ENCODE measurements at places on chromosomes 4 and X.

DNA sequence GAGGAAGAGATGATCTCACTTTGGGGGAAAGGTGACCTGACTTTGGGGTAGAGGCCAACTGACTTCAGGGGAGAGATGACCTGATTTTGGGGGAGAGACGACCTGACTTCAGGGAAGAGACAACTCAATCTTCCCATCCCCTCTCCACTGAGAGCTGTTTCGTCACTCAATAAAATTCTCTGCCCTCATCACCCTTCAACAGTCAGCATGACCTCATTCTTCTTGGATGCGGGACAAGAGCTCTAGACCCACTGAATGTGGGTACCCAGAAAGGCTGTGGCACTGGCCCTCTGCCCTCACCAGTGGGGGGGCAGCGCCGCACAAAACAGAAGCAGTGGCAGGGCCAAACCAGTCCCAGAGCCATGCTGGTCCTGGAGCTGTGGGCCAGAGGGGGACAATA is 34.6 kb downstream of the ATXN3L start:
- DNase-seq = no peak

DNA sequence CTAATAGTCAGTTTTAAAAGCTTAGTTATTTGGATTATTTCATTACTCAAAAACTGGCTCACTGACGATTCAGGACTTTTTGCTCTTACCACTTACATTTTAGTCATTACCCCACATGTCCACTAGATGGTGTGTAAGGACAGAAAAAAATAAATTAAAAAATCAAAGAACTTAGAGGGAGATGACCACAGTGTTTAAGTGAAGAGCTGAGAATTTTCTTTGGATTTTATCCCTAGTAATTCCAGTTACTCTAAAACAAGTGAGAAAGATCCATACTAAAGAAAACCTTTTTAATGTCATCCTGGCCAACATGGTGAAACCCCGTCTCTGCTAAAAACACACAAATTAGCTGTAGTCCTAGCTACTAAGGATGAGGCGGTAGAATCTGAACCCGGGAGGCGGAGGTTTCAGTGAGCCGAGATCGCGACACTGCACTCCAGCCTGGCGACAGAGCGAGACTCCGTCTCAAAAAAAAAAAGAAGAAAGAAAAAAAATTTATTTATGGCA is 26.4 kb upstream of the TMPRSS11B start:
- peak; percentile 30 for DNase-seq

DNA sequence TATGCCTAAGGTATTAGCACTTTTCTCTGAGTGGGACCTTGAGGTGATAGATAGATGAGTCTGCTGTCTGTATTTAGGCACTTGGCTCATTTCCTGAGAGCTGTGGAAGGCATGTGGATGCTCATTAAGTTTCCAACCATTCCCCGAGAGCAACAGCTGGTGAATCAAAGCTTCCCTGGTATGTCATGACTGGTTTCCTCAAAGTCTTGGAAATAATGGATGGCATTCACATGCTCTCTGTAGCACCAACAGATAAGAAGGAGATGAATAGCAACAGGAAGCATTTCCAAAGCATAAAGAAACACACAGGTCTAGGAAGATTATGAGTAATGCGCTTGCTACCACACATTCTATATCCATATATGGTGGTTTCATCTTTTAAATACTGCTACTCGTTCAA is 118.3 kb upstream of the ETNPPL start:
- DNase-seq = peak; percentile 59

GRCh38 chr4:112855058-112855457 is 194.4 kb upstream of the ANK2 start:
- DNase-seq = no peak

DNA sequence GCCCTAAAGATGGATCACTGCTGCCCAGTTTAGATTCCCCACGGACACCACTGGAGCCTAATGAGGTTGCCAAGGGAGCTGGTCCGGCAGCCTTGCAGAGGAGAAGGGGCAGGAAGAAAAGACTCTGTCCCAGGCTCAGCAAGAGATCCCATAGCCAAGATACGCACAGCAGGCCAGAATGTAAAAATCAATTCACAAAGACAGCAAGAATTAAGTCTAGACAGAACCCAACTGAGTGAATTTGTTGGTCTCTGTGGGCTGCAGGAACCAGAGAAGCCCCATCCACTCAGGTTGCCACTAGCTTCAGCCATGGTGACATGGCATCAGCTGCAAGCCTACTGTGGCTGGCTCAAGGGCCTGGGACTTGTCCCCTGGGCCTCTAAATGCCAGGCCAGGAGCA is 22.9 kb downstream of the TSC22D3 start:
- DNase-seq = no peak

GRCh38 chrX:117969328-117969727 is 147.3 kb downstream of the KLHL13 start:
- no peak for DNase-seq

DNA sequence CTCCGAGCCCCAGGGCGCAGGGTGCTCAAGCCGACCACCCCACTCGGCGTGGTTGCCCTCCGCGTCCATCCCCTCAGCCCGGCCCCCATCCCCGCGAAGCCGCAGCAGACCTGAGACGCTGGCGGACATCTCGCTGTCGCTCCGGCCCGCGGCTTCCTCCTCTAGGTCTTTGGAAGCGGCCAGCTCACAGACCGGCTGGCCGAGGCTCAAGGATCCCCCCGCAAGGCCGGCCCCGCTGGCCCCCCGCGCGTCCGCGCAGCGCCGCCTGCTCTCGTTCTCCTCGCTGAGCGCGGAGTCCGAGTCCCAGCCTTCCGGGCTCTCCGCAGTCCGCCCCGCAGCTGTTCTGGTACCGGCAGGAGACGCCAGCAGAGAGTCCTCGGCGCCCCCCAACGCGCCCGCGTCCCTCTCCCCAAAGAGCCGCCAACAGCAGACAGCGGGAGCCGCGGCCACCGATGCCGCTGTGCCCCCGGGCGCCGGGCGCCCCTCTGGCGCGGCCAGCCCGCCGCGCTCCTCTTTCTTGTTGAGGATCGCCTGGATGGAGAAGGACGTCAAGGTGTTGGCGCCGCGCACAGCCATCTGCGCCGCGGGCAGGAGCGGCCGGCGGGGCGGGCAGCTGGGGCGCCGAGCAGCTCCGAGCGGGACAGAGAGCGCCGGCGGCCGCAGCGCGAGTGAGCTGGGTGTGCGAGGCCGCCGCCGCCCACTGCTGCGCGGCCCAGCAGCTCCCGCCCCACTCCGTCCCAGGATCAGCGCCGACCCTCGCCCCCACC is at the start of gene NKX3-2:
Gene NKX3-2, minus strand, starts transcription at position 670 of the 767 bp plus-strand sequence. Its CDS starts 94 bp downstream, at position 576.
- no peak for DNase-seq

DNA sequence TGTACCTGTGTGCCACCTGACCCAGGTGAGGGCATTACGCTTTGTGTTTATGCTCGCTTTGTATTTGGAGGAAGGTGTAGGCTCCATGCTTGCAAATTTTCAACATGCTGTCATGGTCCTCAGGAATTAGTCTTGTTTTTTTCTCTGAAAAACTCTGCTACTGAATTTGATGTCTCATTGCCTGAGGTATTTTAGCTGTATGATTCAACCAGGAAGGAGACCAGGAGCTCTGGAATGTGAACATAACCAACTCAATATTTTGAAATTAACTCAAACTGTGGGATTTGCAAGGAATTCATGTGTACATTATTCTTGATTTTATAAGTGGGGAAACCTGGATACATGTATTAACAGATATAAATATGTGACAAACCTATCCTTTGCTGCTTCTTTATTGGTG is 134.1 kb downstream of the SLC4A4 start:
- DNase-seq = peak; percentile 65

Measured in AG04450 (cell line).